ENCODE measurements at places on chromosomes 4 and X.
A peak's percentile ranks its signal among the peaks of the same experiment; 100 is the strongest.

- H3K4me3 ChIP-seq, result no peak overlapping the region
- no peaks in the 10 kb centered on the region for H3K27me3 ChIP-seq
- no peak overlapping the region for H3K27ac ChIP-seq
- no peak for DNase-seq
- no peaks in the 10 kb centered on the region for H3K4me1 ChIP-seq
These were observed 64.2 kb downstream of the DCUN1D4 start for GRCh38 chr4:51907006-51907669.

GRCh38 chr4:75516144-75516543 lies 1.9 kb downstream of the THAP6 start:
- no peak overlapping the region for H3K4me3 ChIP-seq
- no peak overlapping the region for H3K27ac ChIP-seq
- no peak for DNase-seq
- no peaks in the 10 kb centered on the region for H3K4me1 ChIP-seq

DNA sequence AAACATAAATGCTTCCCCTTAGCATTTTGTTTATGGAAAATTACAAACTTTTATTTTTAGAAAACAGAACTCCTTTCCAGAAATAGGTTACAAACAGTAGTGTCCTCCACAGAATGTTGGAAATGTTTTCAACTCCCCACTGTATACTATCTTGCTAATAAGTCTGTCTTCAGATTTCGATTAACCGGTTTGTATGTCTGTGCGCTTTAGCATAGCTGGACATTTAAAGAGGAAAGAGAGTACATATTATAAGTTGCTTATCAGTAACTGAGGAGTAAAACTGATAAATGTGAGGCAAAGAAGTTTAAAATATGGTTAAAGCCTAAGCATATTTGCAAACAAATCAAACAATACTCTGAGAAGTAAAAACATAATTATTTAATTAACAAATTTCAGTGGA lies 3.4 kb downstream of the CXCL8 start:
- H3K27ac ChIP-seq, result no peak overlapping the region
- DNase-seq, result no peak
- H3K36me3 ChIP-seq, result no peaks in the 10 kb centered on the region
- no peak overlapping the region for H3K4me3 ChIP-seq
- no peaks in the 10 kb centered on the region for H3K27me3 ChIP-seq
- H3K4me1 ChIP-seq, result peaks cover 2% of the 10 kb centered on the region

DNA sequence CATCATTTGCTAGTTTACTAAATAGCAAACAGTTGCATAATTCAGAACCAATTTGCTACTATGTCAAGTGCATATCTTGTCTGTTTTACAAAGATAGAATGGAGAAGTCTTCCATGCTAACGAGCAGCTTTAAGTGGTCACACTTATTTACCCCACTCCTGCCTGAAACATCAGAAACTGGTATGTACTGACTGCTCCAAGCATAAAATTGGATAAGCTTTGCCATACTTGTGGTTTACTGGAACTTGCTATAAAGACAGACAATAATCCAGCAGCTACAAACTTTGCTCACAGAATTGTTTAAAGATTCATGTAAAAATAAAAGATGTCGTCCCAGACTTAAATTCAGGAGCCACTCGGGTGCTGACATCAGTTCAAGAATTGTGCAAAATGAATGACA lies 13.3 kb upstream of the CDKL2 start:
- H3K4me3 ChIP-seq, result no peak overlapping the region
- H3K27ac ChIP-seq, result no peak overlapping the region
- no peaks in the 10 kb centered on the region for H3K4me1 ChIP-seq
- H3K27me3 ChIP-seq, result no peaks in the 10 kb centered on the region

DNA sequence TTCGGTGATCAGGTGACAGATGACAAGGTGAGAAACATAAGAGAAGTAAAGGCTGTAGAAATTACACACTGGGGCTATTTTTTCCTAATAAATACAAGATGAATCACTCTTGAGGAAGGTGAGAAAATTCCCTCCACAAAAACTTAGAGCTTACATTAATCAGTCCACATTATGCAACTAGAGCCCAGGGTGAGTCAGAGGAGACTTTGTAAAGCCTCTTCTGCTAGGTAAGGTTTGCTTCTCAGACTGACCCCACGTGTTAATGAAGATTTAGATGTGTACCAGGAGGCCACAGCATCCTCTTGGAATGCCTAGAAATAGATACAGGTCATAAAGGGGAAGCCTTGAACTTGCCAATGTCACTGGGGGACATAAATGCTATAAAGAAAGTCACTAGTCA lies 396.0 kb upstream of the SMIM31 start:
- H3K4me1 ChIP-seq, result no peaks in the 10 kb centered on the region
- no peak overlapping the region for H3K4me3 ChIP-seq
- DNase-seq, result peak; percentile 47
- H3K27me3 ChIP-seq, result no peaks in the 10 kb centered on the region
- no peaks in the 10 kb centered on the region for H3K36me3 ChIP-seq

- no peaks in the 10 kb centered on the region for H3K36me3 ChIP-seq
- no peaks in the 10 kb centered on the region for H3K4me1 ChIP-seq
- no peak for DNase-seq
These were observed 31.9 kb upstream of the RASGEF1B start for GRCh38 chr4:81503586-81503985.

GRCh38 chr4:77100234-77100633 lies 24.4 kb upstream of the CCNI start:
- H3K4me1 ChIP-seq, result no peaks in the 10 kb centered on the region
- no peak overlapping the region for H3K4me3 ChIP-seq
- no peak for DNase-seq
- no peaks in the 10 kb centered on the region for H3K36me3 ChIP-seq
- no peak overlapping the region for H3K27ac ChIP-seq

DNA sequence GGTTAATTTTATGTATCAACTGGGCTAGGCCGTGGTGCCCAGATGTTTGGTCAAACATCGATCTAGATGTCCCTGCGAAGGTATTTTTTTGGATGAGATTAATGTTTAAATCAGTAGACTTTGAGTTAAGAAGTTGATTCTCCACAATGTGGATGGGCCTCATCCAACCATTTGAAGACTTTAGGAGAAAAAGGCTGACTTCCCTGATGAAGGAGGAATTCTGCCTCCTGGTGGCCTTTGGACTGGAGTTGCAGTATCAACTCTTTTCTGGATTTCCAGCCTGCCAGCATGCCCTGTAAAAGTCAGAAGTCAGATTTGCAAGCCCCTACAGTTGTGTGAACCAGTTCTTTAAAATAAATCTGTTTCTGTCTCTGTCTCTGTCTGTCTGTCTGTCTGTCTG lies 91.4 kb downstream of the STK32B start:
- no peaks in the 10 kb centered on the region for H3K4me1 ChIP-seq
- peak; percentile 58 for DNase-seq
- H3K4me3 ChIP-seq, result no peak overlapping the region
- H3K27me3 ChIP-seq, result no peaks in the 10 kb centered on the region
- no peaks in the 10 kb centered on the region for H3K36me3 ChIP-seq

DNA sequence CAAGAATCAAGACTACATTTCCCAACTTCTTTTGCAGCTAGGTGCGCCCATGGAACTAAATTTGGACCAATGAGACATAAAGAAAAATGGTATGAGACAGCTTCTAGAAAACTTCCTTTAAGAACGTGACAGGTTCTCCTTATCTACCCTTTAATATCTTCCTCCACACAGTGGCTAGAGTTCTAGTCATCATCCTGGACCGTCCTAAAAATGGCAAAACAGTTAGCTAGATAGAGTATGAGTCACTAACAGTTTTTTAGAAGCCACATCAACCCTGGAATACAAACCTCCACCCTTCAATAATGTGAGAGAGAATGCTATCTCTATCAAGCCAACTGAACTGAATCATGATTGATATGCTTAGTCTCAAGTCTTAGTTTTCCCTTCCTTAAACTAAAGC lies 267.9 kb upstream of the SLC7A11 start:
- H3K4me1 ChIP-seq, result no peaks in the 10 kb centered on the region
- H3K27ac ChIP-seq, result no peak overlapping the region
- H3K36me3 ChIP-seq, result no peaks in the 10 kb centered on the region
- no peak overlapping the region for H3K4me3 ChIP-seq
- peak; percentile 71 for DNase-seq
- no peaks in the 10 kb centered on the region for H3K27me3 ChIP-seq

DNA sequence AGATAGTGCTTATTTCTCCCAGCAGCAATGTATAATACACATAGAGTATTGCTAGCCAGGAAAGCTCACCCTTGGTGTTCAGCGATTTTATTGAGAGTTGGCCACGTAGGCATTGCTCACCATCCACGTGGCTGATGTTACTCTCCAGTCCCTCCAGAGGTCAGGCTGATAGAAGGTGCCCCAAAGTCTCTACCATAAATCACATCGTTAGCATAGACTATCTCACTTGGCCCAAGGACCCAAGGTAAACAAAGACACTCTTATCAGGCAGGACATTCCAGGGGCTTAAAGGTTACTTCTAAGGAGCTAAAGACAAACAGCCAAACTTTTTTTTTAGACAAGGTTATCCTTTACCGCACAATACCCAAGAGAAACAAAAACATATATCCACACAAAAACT lies 30.3 kb upstream of the RGN start:
- H3K4me3 ChIP-seq, result no peak overlapping the region
- no peaks in the 10 kb centered on the region for H3K27me3 ChIP-seq
- no peaks in the 10 kb centered on the region for H3K36me3 ChIP-seq
- no peak overlapping the region for H3K27ac ChIP-seq

Measured in fibroblast of lung (primary cell).